Stimulated activated CD4-positive, alpha-beta T cell treated with anti-CD3 and anti-CD28 coated beads, TNF-alpha, amount 100 ng/mL, for 48 hours (primary cell): ENCODE measurements at places on chromosomes 5 and 9.

GRCh38 chr5:54956922-54957321 lies 28.5 kb downstream of the ESM1 start:
- DNase-seq: no peak

DNA sequence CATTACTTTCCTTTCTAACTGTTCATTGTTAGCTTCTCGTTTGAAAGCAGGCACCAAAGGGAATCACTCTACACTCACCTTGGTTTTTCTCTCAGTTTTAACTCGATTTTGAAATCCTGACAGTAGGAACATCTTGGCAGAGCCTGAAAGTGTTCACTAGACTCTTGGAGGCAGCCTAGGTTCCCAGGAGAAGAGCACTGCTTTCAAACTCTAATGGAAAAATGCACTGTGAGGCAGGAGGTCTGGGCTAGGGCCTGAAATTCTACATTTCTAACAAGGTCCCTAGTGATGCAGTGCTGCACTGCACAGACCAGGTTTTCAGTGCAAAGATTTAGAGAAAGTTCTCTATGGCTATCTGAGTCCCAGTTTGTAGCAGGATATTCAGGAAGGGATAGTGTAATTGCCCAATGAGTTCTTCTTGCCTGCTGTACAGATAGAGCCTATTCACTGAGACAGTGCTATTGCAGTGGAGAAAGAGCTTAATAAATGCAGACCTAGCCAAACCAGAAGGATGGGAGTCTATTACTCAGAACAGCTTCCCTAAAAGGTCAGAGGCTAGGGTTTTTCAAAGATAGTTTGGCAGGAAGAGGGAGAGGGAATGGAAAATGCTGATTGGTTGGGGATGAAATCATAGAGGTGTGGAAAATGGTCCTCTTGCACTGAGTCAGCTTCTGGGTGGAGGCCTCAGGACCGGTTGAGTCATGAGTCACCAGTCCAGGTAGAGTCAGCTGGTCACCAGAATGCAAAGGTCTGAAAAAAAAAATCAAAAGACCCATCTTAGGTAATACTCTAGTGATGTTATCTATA lies 153.9 kb downstream of the GPBP1 start:
- DNase-seq: no peak

GRCh38 chr5:130939059-130939458 lies 226.0 kb downstream of the HINT1 start:
- no peak for DNase-seq

DNA sequence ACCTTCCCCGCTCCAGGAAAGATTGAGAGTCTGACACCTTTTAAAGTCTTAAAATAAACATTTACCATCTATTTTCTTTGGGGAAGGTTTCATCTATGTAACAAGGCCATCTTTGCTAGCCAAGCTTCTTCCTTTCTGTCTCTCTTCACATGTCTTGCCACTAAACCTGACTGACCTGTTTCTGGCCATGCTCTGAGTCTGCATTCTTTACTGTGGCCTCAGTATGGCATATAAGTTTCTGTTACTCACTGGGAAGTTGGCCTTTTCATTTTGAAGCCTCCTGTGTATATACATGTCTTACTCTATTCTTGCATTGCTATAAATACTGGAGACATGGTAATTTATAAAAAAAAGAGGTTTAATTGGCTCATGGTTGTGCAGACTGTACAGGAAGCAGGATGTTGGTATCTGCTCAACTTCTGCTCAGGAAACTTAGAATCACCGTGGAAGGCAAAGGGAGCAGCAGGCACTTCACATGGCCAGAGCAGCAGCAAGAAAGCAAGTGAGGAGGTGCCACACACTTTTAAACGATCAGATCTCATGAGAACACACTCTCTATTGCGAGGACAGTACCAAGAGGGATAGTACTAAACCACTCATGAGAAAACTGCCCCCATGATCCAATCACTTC lies 48.1 kb downstream of the KCNV2 start:
- no peak for DNase-seq

- DNase-seq: no peak
Measured at GRCh38 chr9:15927161-15927560, 374.3 kb downstream of the CCDC171 start.

DNA sequence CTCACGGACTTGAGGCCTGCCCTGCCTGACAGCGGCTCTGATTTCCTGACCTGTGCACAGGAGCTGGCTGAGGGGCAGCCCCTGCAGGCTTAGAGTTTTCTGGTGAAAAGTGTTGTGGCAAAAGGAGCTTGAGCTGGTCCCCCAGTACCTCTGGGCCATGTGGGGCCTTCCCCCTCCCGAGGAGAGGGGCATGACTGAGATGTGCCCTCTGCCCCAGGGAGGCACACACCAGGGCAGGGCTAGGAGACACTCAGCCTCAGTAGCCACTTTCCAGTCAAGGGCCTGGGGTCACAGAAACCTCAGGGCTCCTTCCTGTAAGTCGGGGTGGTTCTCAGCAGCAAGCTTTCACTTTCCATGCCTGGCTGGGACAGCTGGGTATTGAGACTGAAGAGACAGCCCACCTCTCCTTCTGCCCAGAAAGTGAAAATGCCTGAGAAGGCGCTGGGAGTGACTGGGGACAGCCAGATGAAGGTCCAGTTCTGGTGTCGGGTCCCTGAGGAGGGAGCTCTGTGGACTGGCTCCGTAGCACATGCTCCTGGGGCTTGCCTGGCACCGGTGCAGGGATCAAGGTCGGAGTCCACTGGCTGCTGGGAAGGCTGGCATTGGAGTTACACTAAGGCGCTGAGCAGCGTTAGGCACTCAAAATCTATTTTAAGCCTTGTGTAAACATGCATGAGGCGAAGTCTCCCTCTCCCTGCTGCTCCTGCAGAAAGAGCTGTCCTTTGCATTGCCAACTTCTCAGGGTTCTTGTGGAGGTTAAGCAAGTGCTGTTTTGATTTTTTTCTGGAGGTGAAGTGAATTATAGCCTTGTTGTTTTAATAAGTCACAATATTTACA lies 394.9 kb downstream of the GADD45G start:
- peak; percentile 41 for DNase-seq

DNA sequence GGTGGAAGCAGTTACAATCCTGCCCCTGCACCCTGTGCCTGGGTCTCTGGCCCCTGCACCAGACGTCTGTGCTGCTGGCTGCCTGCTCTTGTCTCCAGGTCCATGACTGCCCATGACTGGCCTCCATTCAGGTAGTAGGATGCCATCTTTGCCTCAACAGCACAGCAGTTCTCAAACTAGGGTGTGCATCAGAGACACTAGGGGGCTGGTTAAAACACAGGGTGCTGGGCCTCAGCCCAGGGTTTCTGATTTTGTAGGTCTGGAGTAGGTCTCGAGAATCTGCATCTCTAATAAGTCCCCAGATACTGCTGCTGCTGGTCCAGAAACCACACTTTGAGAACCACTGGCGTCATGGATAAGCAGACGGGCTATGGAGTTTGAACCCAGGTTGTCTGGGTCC lies 24.0 kb downstream of the COL15A1 start:
- no peak for DNase-seq

DNA sequence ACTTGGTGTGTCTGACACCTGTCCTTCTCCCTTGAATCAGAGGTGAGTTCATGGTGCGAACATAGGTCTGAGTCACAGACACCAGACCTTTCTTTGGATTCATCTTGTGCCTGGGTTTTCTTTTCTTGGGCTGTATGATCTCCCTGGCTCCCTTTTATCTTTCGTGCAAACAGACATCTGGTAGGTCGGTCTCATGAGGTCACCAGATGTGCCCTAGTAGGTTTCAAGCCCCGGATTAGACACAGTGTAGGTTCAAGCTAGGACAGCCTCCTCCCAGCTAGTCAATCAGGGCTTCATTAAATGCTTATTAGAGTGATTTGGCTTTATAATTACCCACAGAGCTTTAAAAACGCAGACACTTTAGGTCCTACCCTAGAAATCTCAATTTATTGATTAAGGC lies 106.0 kb upstream of the MYO10 start:
- no peak for DNase-seq
